ENCODE measurements at places on chromosomes 2 and 18. TPM values are rescaled to one million over a fixed set of nuclear protein-coding genes. Genes with fewer than 3 reads are reported as not detected.

LIMS4 gene
- polyA plus RNA-seq = 6.3 TPM

LIPG gene
- 0.16 TPM for polyA plus RNA-seq

NOSTRIN gene
- 25.9 TPM for polyA plus RNA-seq

PARD3B gene
- polyA plus RNA-seq = 1.9 TPM

ITPRIPL1 gene
- 0.40 TPM for polyA plus RNA-seq

DGKD gene
- 43.8 TPM for polyA plus RNA-seq

ZNF514 gene
- polyA plus RNA-seq = 11.7 TPM

TUBA4B gene
- not detected for polyA plus RNA-seq

DNA sequence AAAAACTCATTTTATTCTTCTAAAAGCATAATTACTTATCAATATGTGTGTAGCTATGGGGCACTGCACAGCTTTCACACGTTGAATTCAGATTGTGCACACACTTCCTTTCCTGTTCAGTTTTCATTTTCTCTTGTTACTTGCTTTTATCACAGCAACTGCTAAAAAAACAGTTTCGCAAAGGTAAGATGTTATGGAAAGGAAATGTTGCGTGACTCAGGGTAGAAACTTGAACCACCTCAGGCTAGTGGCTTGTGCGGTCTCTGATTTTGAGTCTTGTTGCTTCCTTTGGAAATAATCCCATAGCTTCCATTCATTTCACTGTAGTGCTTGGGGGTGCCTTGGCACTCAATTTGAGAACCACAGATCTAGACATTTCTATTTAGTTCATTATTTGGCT is 171.9 kb downstream of the FMNL2 start:
- DNase-seq = no peak

GRCh38 chr18:76658627-76659026 is 163.6 kb upstream of the ZNF516 start:
- DNase-seq = no peak

GRCh38 chr2:144524118-144525009 is 4.4 kb upstream of the ZEB2 start:
- peak; percentile 59 for DNase-seq

DNA sequence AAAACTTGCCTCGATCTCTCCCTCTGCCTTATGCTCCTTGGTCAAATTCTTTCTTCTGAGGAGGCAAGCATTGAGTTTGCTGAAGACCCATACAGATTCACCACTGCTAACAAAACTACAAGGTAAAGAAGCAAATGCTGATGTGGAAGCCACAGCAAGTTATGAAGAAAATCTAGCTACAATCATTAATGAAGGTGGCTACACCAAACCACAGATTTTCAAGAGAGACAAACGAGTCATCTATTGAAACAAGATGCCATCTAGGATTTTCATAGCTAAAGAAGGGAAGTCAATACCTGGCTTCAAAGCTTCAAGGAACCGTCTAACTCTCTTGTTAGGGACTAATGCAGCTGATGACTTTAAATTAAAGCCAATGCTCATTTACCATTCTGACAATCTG is 203.2 kb downstream of the METTL4 start:
- DNase-seq = no peak

- no peak for DNase-seq
Observed at GRCh38 chr18:47577520-47577919, 326.1 kb upstream of the SKOR2 start.

- DNase-seq = no peak
Observed at GRCh38 chr18:59718108-59718463, 20.9 kb upstream of the CCBE1 start.

GRCh38 chr2:80258793-80259192 is 45.8 kb downstream of the LRRTM1 start:
- DNase-seq = no peak

GRCh38 chr2:188524519-188525113 is 232.9 kb downstream of the GULP1 start:
- DNase-seq = peak; percentile 26

All from adrenal gland (tissue), 19 donors.